Fibroblast of the aortic adventitia (primary cell): ENCODE measurements at places on chromosomes 1 and 21. TPM values are rescaled to one million over a fixed set of nuclear protein-coding genes. Genes with fewer than 3 reads are reported as not detected.

DNA sequence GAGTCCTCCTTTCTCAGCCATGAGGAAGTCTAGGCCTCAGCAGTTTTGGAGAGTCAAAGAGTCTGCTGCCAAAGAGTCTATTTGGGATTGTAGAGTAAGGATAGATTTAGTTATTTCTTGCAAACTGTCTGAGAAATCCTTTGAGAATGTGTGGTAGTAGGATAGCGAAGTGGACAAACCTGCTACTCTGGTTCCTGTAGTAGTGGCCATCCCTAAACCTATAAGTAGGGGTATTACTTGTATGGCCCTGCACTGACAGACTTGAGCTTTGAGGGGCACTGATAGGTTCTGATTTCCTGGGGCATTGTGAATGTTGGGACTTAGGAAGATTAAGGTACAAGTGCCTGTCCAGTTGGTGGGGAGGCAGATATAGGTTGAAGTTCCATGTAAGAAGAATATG lies 115.9 kb upstream of the SGIP1 start:
- DNase-seq, result no peak

DNA sequence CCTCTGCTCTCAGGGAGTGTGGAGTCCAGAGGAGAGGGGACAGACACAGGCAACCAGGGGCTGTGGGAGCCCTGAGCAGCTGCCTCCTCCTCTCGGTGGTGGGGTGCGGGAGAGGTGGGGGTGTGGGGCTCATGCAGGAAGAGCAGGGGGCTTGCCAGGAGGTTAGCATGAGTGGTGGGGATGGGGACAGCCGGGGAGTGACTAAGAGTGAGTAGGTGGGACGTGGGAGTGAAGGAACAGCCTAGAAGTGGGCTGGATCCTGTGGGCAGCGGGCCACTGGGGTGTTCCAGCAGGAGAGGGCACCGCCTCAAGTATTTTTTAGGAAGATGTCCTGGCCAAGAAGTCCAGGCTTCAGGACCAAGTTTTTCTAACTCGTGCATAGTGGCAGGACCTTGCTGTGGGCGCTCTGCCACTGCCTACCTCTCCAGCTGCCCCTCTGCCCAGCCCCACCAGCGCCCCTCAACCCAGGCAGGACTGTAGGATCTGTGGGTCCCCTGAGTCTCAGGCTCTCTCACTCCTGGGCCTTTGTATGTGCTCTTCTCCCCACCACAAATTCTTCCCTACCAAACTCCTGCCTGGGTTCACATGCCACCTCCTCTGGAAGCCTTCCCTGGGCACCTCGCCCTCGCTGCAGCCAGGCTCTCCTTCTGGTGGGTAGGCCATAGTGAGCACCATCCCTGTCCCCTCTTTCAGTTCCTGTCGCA lies 18.8 kb upstream of the LHX4 start:
- no peak for DNase-seq

GRCh38 chr1:223827193-223827663 lies 18.5 kb downstream of the TP53BP2 start:
- DNase-seq, result peak; percentile 60

DNA sequence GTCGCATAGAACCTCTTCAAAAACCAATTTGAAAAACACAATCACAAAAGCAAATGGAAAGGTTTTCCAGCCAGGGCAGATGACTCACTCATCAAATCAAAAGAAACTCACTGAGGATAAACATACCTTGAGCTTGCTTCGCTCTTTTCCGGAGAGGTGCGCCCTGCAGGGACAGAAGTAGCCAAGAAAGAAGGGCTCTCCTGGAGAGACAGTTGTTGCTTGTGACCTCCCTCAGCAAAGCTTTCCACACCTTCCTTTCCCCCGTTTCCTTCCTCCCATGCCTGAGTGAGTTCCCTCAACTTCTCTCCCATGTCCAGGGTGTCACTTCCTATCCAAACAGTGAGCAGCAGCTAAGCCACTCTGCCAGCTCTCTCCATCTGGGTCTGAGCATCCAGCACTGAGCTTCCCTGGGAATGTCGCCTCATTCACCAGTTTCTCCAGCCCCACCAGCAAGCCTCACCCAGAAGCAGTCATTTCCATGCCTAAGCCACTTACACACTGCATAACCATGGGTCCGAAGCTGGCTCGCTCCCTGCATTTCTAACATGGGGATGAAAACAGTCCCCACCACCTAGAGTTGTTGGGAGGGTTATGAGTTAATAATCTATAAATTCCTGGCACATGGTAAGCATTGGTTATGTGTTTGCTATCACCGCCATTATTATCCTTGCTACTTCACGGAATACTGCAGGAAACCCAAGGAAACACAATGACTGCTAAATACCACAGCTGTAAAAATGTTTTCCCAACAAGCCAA lies 75.0 kb downstream of the PTPN14 start:
- DNase-seq, result no peak

- DNase-seq, result peak; percentile 40
These were observed 176.8 kb upstream of the USP25 start for GRCh38 chr21:15552914-15553494.

GRCh38 chr21:29669416-29669815 lies 270.4 kb downstream of the GRIK1 start:
- DNase-seq, result no peak

FAM72A gene
- total RNA-seq, result 2.9 and 4.8 TPM in 2 replicates

PDE9A gene
- total RNA-seq, result not detected in 2 replicates

CA6 gene
- not detected in 2 replicates for total RNA-seq
